NCI-H1092 (cell line): ENCODE measurements at places on chromosomes 1 and 21.

GRCh38 chr21:31255896-31256295, 88.2 kb downstream of the TIAM1 start:
- DNase-seq, result no peak

DNA sequence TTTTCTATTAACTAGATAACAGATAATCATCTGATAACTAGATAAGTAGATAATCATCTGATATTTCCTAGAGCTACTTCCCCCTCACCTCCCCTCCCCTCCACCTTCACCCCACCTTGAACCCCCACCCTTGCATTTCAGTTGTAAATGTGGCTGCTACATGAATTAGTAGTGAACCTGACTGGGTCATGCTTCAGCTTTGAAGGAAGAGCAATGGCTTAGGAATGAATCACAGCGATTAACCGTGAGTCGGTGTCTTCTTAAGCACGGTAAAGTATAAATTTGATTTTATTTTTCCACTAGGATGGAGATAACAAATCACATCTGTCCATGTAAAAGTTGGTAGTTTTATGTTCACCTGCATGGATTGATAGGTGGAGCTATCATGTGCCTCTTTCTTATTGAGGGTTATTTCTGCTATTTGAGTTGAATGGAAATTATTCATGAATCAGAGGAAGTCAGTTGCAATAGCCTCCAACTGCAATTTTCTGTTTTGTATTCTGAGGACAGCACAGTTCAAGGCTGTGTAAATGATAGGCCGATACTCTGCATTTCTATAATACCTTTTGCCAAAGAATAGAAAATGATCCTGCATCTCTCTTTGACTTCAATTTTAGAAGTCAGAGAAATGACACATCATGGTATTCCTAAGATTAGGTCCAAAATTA, 235.0 kb downstream of the PTGER3 start:
- no peak for DNase-seq

- no peak for DNase-seq
These were observed 119.7 kb downstream of the PSMG1 start for GRCh38 chr21:39063517-39063916.

DNA sequence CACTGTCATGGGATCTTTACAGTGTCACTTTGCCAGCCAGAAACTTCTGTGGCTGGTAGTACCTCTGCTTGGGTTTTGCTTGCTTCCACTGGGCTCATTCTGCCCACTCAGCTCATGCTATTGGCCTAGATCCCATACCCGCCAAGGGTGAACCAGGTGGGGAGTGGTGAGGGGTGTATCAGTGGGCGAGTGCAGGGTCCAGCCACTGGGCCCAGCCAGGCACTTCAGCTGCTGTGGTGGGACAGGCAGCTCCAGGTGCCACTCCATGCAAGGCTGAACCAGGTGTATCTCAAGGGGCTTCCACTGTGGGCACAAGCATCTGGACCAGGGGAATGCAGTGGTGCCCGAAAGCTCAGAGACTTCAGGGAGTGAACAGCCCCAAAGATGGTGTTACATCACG, 398.2 kb downstream of the NCAM2 start:
- no peak for DNase-seq

- no peak for DNase-seq
These were observed 126.9 kb downstream of the TGFBR3 start for GRCh38 chr1:91759076-91759475.

DNA sequence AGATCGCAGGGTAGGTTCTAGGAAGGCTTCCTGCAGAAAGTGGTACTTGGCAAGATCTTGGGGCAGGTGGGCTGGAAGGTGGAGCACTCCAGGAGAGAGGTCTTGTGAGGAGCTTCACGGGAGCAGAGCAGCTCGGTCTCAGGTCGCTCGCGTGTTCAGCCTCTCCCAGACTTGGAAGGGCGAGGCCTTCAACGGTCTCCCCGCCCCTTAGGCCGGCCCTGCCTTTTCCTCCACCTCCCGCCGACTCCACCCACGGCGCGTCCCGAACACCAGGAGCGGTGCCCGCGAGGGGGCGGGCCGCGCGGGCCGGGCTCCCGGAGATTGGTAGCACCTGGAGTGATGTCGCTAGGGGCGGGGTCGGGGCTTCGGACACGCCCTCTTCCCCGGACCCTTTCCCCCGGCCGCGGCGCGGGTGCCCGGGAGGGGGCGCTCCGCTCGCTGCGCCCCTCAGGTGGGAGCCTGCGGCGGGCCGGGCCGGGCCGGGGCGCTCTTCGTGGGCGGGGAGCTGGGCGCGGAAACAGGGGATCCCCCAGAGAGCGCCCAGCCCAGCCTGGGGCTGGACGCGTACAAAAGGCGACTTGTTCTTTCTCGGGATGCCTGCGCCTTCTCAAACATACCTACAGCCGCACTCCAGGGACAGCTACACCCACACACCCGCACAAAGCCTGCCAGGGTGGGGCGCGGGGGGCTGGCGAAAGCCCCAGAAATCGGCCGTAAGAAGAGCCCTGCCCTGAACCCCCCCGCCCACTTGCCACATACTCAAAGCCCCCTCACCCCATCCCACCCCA, 35.5 kb downstream of the AHDC1 start:
- DNase-seq, result no peak

- no peak for DNase-seq
These were observed 45.9 kb downstream of the MATN1 start for GRCh38 chr1:30677471-30677870.

DNA sequence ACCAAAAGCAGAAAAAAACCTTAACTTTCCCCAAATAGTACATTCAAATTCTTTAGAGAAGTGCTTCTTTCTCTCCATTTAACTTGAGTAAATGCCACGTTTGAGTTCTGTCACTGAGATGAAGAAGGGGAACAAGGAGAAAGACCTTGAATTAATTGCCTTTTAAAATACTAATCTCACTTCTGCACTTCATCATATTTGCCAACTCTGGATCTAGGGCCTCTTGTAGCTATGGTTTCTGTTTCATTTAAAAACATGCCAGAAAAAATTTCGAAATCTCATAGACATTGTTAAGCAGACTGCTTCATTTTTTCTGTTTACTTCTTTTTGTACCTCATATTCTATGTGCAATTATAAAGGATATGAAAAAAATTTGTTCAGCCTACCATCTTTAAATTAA, 24.6 kb downstream of the MIXL1 start:
- DNase-seq, result no peak

DNA sequence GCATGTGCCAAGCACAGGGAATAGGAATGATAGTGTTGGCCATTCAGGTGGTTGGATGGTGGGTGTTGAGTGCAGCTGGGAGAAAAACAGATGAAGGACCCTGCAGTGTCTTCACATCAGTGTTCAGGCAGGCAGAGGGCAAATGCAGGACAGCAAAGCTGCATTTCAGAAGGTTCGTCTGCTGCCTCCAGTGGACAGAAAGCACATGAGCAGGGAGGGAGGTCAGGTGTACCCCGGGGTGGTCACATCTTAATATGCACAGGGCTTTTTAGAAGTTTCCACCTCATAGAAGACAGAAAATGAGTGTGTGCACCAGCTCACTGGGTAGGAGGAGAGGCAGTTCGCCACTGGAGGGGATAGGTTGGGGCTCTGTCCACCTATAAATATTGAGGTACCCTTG, 184.9 kb downstream of the SLC35F3 start:
- no peak for DNase-seq
